ENCODE measurements at places on chromosomes 13 and 19.

GRCh38 chr13:28316836-28317235 is 178.1 kb downstream of the FLT1 start:
- no peak for DNase-seq

DNA sequence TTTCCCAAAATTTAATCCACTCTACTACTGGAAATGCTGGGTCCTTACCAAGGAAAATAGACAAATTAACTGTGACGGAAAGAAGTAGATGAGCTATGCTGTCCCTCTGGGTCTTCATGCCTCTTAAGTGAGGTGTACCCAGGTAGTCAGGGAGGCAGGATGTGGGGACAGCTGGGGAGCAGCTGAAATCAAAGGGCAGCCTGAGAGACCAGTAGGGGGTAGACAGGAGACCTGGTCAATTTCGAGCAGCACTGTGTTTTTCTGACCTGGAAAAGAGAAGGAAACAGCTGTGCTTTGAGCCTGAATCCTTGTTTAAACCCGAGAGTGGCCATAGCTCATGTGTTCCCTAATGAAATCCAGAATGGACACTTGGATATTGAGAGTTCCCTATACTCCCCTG is 587.3 kb downstream of the EFNB2 start:
- DNase-seq: no peak

GRCh38 chr19:14782626-14783409 is 4.5 kb upstream of the ADGRE2 start:
- DNase-seq: no peak

- no peak for DNase-seq
Measured at GRCh38 chr13:37476874-37477273, 121.7 kb downstream of the POSTN start.

DNA sequence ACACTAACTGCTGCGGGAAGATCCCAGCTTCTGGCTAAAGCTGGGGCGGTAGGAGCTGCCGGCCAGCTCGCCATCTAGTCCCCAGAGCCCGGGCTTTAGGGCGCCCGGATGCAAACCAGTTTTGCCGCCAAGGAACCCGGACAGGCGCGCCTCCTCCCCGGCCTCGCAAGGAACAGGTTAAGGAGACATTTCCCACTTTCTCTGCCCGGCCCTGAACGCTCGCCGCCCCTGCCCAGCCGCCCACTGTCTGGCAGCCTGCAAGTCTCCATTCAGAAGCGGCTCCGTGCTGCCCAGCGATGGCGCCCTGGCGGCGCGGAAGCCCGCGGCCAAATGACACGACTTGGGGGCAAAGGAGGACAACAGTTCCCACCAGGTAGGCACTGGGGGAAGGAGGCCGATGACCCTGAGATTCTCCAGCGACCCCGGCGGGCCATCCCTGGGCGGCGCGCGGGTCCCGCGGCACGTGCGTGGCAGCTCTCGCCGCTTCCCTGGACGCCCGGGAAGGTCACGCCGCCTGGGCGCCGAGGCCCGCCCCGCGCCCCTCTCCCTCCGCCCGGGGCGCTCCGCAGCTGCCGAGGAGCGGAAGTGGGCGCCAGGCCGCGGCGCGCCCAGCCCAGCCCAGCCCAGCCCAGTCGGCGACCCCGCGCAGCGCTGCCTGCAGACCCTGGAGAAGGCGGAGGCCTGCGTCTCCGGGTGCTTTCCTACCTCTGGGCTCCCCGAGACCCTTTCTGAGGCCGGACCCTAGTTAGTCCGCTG is 42.2 kb upstream of the HNRNPA1L2 start:
- DNase-seq: no peak

GRCh38 chr19:5165697-5166019 is 175.0 kb downstream of the PTPRS start:
- no peak for DNase-seq

DNA sequence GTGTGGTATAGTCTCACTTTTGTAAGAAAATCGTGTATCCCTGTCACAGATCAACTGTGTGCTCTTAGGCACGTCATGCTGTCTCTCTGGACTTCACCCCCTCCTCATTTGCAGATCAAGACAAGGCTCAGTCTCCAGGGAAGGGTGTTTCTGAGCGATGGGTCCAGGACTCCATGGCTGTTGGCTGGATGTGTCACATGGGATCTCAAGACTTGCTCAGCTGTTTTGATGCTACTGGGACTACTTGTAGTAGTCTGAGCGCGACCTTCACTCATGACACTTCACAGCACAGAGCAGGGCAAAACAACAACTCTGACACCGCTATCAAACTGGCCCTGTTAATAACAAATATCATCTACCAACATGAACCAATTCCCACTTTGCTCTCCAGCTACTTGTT is 36.2 kb downstream of the SMAD9 start:
- DNase-seq: no peak

GRCh38 chr13:95307507-95307906 is 6.3 kb upstream of the ABCC4 start:
- no peak for DNase-seq

DNA sequence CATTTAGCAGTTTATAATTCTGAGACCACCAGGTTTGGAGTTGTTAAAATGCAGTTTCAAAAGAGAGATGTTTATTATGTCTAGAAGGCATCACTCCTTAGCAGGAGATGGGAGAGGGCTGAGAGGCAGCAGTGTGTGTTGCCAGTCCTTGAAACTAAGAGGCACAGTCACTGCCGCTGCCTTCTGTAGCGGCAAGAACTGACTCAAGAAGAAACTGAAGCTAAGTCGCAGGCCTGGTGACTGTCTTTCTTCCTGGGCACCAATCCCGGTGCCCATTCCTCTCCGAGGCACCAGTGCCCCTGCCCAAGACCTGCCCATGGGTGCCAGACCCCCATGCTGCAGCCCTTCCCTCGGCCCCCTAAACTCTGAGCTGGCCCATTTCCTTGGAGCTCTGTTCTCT is 20.1 kb downstream of the N4BP2L1 start:
- DNase-seq: no peak

- no peak for DNase-seq
Measured at GRCh38 chr19:38389101-38389925, 816 bp downstream of the SPRED3 start.

DNA sequence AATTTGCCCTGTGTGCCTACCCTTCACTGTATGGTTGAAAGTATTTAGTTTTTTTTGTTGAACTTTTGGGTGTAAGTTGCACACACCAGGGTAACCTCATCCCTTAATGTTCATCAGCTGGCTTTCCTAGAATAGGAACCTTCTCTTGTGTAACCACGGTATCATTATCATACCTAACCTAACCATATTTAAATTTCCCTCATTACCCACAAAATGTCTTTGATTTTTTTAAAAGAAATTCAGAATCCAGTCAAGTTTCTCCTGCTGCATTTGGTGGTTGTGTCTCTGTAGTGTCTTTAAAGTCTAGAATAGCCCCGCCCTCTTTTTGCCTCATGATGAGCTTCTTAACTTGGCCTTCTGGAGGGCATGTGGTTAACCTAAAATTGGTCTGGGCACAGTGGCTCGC is 80.3 kb downstream of the RYR1 start:
- no peak for DNase-seq

GRCh38 chr13:76000131-76000530 is 364.0 kb downstream of the LMO7 start:
- DNase-seq: no peak

DNA sequence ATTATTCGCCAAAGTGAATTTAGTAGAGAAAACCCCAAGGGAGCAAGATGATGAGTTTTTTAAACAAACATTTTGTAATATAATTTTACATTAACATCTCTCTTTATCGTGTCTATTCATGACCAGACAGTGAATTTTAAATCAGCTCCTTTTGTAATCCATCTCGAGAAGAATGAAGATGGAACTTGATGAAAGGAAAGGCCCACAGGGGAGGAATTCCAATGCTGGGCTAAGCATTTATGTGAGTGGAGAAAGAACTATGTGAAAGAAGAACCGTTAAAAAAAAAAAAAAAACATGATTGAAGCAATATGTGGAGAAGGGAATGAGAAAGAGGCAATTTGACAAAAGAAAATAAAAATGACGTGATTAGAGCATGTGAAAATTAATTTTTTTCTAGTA is 170.6 kb downstream of the KCTD12 start:
- DNase-seq: no peak

GRCh38 chr13:113309473-113309872 is 12.4 kb downstream of the LAMP1 start:
- DNase-seq: no peak

- no peak for DNase-seq
Measured at GRCh38 chr19:6610934-6611852, 20.2 kb upstream of the CD70 start.

DNA sequence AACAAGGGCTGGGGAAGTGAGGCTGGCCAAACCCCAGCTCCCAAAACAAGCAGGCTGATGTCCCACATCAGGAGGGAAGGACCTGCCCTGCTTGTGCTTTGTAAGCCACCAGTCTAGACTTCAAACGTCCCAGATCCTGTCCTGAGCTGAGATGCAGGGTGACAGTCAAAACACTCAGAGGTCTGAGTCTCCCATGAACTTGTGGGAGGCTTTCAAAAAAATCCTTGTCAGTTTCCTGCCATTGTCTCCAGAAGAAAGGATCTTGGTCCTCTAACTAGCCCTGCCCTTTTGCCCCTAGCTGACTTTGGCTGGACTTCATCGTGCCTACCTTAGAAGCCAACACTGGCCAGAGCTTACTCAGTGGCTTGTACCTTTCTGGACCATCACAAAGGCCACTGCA is 43.3 kb downstream of the DZIP1 start:
- no peak for DNase-seq

DNA sequence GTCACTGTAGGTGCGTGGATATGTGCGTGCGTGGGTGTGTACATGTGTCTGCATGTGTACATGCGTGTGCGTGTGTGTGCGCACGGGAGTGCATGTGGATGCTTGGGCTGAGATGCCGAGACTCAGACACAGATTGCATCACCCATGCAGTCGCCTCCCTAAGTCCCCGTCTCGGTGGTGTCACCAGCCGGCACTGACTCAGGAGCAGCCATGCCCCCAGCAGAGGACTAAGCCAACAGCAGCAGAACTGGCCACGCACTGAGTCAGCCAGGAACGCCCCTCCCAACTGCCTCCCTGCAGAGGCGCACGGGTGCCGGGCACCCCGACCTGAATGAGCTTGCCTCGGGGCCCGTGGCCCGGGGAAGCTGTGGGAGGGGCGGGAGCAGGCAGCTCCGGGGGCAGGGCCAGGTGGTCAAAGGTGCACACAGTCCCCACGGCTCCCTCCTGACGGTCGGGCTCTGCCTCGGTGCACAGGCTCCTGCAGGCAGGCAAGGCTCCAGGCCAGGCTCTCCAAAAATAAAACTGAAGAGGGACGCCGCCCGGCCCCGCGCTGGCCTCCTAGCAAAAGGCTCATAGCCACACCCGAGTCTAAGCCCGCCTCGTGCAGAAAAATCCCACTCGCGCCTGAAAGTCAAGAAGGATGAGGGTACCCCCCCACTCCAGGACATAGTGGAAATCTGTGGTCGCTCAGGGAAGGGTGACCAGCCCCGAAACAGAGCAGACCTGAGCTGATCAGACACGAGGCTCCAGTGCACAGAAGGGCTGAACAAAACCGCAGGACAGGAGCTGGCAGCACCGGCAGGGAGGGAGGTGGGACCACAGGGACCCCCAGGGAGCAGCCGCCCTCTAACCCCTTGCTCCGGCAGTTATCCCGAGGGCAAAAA is 49.2 kb downstream of the GADD45B start:
- no peak for DNase-seq

DNA sequence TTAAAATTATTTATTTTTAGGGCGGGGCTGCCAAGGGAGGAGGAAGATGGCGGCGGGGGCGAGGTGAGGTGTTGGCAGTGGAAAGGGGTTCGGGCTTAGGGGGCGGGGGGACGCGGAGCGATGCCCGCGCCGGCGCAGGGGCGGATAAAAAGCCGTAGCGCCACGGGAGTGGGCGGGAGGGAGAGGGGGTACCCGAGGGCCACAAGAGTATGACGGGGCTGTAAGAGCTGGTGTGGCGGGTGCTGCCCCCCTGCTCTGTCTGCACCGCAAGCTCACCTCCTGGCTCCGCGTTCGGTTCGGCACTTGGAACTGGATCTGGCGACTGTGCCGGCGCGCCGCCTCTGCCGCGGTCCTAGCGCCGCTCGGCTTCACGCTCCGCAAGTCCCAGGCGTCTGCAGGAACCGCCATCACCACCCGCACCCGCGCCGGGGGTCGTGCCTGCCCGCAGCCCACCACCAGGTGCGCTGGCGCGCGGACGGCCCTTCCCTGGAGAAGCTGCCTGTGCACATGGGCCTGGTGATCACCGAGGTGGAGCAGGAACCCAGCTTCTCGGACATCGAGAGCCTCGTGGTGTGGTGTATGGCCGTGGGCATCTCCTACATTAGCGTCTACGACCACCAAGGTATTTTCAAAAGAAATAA is 265.2 kb upstream of the SGCG start:
- no peak for DNase-seq

- DNase-seq: no peak
Measured at GRCh38 chr13:109156181-109156935, 526.9 kb downstream of the MYO16 start.

GRCh38 chr13:31781064-31781463 is 41.7 kb downstream of the RXFP2 start:
- DNase-seq: no peak

DNA sequence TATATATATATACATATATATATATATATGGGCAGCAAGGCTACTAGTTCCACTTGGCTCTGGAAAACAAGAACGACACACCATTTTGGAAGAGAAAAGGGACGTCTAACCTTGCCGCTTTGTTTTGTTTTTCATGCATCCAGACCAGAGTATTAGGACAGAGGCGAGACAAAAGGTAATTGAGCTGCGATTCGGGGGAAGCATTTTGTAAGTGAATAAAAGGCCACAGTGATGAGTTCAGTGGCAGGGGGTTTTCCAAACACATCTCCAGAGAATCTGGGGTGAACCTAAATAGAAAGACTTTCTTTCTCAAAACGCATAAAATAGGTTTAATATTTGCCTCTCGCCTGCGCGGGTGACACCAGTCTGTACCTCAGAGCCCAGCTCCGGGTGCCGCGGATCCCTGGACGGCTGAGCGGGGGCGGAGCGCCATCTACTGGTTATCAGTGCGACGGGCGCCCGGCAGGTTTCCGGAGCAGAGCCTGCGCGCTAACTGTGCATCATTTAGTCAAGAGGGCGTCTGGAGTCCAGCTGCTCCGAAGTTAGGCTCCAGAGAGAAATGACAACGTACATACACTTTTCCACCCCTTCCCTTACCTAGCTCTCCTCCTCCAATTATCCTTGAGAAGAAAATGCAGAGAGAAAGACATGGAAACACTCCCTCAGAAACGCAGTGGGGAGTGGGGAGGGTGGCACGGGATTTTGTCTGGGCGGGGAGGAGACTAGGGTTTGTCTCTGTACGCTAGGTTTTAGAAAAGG is 262.3 kb downstream of the TBC1D4 start:
- DNase-seq: peak; percentile 64

DNA sequence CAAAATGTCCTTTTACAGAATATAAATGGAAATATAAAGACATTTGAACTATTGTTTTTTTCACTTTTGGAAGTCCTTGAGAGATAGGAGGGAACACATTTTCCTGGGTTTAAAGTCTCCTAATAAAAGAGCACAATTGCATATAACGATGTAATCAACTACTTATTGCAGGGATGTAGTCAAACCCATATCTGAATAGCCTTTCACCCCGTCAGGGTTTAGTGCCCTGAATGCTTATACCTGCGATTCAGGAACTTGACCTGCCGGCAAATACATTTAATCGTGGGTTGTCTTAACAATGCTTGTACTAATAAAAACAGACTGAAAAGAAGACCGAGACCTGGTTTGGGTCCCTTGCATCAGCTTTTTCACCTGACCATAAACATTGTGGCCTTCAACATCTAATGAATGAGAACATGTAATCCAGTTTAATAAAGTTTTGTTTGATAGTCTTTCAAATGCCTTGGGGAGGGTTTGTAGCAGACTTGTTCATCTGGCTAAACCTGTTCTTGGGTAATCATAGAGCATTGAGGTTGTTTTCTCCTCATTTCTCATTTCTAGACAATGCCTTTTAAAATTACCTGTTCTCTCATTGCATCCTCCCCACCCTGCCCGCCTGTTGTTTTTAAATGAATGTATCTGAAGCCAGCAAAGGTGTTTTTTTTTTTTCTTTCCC is 7.0 kb downstream of the KLF5 start:
- no peak for DNase-seq
